ENCODE measurements at places on chromosomes 12 and 14. TPM values are rescaled to one million over a fixed set of nuclear protein-coding genes. Genes with fewer than 3 reads are reported as not detected.
A peak's percentile ranks its signal among the peaks of the same experiment; 100 is the strongest.

- DNase-seq, result no peak
Measured at GRCh38 chr12:109160433-109160832, 44.0 kb downstream of the ACACB start.

DNA sequence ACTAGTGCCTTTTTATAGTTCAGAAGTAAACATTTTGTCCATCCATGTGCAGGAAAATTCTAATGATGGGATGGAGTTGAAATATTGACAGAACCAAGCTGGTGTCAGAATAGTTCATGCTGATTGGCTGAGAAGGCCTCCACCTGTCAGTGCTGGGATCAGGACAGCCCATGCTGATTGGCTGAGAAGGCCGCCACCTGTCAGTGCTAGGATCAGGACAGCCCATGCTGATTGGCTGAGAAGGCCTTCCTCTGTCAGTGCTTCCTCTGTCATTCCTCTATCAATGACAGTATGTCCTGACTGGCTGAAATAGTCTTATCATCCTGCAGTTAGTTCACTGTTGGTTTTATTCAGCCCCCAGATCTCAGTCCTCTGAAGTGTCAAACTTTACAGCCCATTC lies 95.7 kb downstream of the PPP2R5C start:
- DNase-seq, result no peak

- no peak for DNase-seq
Measured at GRCh38 chr12:112939761-112940381, 1.6 kb downstream of the OAS3 start.

DNA sequence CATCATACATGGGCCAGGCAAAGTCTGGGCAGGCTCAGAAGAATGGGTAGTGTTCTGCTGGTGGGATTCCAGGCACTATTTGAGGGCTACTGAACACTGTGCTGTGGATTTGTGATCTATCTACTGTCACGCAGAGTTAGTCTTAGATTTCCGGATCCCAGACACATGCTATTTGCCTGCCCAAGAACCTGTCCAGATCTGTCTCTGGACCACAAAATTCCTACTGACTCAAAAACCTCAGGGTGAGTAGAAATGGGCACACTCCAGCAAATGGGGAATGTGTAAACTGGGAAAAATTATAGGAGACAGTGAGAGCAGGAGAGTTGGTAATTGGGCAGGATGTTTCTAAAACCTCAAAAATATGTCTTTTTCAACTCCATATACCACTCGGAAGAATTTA lies 129.9 kb downstream of the GALC start:
- no peak for DNase-seq

DNA sequence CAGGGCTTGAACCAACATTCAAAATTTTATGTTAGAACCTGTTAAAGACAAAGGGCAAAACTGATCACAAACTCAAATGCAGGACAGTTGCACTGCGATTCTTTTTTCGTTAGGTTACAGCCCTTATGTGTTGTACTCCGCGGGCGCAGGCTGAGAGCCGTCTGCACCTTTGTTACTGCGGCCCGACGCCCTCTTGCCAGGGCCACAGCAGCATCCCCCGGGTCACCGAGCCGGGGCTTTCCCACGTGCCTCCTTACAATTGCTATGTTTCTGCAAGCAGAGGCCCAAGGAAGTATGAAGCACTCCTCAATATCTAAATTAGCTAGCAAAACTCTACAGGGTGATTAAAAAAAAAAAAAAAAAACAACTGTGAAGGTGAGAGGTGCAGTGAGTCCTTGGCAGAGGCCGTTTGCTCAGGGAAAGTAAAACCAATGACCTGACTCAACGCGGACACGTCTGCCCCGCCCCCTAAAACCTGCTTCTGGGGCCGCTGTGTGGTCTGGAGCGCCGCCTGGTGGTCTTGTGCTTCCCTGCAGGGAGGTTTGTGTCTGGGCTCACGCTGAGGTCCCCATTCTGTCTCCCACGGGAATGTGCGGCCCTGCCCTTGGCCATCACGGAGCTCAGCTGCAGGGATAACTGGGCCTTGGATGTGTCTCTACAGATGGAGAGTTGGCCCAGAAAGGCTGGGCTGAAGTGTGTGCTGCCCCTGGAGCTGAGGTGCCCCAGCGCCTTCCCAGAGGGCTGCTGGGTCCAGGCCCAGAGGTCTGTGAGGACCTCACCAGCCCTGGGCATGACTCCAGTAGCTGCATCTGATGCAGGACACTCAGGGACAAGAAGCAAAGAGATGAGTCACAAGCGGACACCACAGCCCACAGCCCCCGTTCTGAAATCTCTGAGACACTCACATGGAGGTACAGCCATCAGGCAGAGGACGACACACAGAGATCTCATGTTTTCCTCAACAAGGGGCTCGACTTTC lies 418.5 kb downstream of the TMEM121 start:
- DNase-seq, result no peak

DNA sequence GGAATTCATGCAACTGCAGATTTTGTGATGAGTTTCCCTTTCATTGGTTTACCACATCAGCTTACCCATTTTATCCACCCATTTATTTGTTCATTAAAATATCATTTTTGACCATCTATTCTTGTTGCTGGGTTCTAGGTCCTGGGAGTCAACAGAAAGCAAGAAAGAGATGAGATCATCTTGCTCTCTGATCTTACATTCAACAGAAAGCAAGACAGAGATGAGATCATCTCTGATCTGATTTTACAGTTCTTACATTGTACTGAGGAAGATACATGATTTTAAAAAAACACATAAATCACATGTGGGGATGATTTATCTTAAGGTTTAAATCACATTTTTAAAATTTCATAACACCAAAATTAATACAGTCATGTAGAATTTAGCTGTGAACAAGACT lies 2.3 kb downstream of the TAS2R46 start:
- peak; percentile 1 for DNase-seq

The MAP1LC3B2 gene
- total RNA-seq, result 1.2 TPM

DNA sequence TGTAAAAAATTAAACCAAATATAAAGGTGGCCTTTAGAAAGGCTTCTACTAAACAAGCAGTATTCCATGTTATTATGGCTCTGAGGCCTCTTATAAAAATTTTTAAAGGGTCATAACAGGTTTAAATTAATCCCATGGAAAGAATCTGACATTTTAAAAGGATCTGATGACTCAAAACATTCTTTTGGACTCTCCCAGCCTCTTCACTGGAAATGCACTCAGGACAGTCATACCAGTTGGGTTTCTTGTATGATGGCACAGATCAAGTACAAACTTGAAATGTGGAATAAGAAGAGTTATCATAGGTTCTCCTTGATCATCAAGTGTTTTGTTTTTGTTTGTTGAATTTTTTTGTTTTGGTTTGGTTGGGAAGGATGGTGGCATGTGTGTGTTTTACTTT lies 50.8 kb downstream of the PPP2R5E start:
- DNase-seq, result no peak

DNA sequence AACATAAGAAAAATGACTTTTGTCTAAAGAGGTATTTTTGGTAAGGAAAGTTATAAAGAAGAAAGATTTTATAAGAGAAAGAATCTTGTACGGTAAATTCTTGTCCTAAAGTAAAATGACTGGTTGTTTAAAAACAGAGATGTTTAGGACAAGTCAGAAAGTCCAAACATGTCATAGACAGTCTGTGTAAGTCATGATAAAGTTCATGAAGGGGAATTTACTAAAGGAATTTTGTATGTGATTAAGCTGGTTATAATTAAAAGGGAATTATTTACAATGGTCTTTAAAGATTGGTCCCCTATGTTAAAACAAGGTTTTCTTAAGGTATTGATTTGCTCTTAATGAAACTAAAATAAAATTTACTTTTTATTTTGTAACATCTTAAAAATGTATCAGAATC lies 269.4 kb upstream of the CCDC196 start:
- DNase-seq, result no peak

The LDHB gene
- total RNA-seq, result 625 TPM

DNA sequence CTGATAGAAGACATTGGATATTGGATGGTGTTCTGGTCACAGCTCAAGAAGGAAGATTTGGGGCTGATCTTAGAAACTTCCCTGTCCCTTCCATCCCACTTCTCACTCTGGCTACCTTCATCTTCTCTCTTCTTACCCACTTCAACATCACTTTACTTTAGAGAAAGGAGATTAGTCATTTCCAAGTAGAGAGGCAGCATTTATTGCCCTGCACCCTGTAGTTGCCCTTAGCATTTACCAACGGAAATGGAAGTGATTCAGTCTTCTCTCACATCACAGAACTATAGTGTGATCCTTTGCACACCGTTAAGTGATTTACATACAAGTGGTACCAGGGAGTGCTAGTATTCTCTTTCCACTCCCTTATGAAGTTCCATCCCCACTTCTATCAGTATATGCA lies 52.4 kb downstream of the PHLDA1 start:
- DNase-seq, result no peak

- DNase-seq, result no peak
Measured at GRCh38 chr12:83796531-83796930, 1109.8 kb downstream of the TMTC2 start.

- no peak for DNase-seq
Measured at GRCh38 chr12:65313719-65314317, 35.3 kb downstream of the MSRB3 start.

DNA sequence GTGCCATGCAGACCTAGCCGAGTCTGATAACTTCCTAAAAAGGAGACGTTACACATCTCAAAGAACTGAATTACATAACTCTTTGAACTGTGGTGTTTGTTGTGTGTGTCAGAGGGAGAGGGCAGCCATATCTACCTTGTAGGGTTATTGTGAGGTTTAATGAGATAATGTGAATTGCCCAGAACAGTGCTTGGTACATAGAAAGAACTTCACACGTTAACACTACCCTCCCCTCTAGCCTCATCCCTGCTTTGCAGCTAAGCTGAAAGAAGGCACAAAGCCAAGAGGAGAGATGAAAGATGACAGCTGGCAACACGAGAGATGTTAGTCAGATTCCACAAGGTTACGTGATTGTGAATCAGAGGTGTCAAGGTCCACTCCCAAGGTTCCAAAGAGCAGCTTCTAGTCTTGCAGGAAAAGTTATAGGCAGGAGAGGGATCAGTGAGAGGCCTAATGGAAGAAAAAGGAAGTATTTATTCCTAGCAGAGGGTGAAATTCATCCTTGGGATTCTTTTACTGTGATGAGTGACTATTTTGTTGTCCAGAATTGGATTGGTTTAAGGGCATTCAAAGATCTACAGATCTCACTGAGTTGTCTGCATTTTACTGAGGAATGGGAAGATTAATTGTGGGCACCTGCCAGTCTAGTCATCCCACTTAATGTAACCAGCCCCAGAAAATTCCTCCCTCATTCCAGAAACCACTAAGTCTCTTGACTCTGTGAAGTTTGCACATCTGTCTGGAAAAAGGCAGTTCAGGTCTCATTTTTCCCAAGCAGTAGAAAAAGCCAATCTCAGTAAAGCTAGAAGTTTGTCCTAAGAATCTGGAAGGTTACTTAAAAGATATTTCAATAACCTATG lies 25.9 kb upstream of the WNK1 start:
- DNase-seq, result no peak

The ITGA7 gene
- total RNA-seq, result 2.0 TPM

The PEX5 gene
- total RNA-seq, result 32.1 TPM

The IL31 gene
- not detected for total RNA-seq

The CAMKK2 gene
- 25.6 TPM for total RNA-seq

DNA sequence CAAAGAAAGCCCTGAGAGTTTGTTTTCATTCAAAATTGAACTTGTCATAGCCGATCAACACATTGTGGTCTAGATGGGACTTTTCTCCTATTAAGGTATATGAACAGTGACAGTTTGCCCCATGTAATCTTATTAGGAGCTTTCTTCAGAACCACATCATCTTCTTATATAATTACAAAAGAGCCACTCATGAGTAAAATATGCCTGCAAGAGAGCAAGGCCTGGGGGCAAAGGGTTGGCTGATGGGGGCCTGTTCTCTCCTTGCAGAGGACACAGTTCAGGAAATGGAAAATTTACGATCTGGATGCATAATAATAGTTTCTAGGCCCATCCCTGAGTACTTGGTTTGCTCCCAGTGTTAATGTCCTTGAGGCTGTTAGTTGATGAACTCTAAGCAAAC lies 87.8 kb downstream of the FLRT2 start:
- no peak for DNase-seq

GRCh38 chr14:101087614-101088394 lies 184.3 kb upstream of the RTL1 start:
- DNase-seq, result no peak

- DNase-seq, result peak; percentile 38
Measured at GRCh38 chr12:12612358-12612757, 682 bp downstream of the CREBL2 start.

Data from kidney epithelial cell (primary cell).